ENCODE measurements at places on chromosomes 6 and 20. TPM values are rescaled to one million over a fixed set of nuclear protein-coding genes. Genes with fewer than 3 reads are reported as not detected.
A peak's percentile ranks its signal among the peaks of the same experiment; 100 is the strongest.

DNA sequence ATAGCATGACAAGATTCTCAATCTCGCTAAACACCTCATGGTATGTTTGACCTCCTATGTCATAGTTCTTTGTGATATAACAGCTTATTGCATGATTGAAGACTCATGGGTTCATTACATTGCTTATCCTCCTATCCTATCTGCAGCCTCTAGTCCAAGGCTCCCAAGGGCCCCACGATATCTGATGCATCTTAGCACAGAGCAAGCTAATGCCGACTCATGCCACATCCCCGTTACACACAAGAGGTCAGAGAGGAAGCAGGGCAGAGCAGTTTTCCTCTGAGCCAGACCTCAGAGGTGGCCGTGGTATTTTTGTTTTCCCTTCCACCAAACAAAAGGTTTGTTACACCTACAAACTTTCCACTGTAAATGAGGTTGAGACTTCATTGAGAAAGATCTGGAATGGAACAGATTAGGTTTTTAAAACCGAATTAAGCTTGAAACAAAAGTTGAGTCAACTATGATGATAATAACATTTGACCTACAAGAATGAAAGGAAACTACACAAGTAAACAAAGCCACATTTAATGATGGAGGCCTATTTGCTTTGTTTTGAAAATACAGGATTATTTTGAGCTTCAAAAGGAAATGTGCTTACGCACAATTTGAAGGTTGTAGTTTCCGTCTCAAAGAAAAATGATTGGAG is 133.9 kb upstream of the MYLIP start:
- no peaks in the 10 kb centered on the region for H3K36me3 ChIP-seq
- no peak for DNase-seq
- peaks cover 22% of the 10 kb centered on the region for H3K4me1 ChIP-seq
- no peaks in the 10 kb centered on the region for H3K27me3 ChIP-seq
- H3K27ac ChIP-seq, result peak overlapping the region; percentile 60
- H3K4me3 ChIP-seq, result peak overlapping the region; percentile 65

DNA sequence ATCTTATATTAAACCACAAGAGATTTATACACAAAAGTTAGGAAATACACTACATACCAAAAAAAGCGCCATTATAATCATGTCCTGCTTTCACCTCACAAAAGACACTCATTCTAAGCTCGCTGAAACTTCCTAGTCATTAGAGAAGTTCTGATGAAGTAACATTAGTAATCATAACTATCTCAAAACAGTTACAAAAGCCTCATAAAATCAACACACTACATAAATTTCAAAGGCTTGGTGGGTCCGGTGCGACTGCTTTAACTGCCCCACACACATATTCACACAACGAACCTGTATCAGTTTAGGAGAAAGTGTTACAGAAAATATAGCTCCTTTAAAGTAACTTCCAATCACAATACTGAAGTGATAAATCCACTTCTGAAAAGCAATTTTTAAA is 1.9 kb downstream of the PHIP start:
- peaks cover 19% of the 10 kb centered on the region for H3K4me1 ChIP-seq
- no peaks in the 10 kb centered on the region for H3K36me3 ChIP-seq
- no peak for DNase-seq

- H3K4me1 ChIP-seq, result no peaks in the 10 kb centered on the region
- no peaks in the 10 kb centered on the region for H3K36me3 ChIP-seq
- peaks cover 4% of the 10 kb centered on the region for H3K27me3 ChIP-seq
- H3K4me3 ChIP-seq, result no peak overlapping the region
These were observed 164.2 kb upstream of the AKAP12 start for GRCh38 chr6:151075527-151075926.

DNA sequence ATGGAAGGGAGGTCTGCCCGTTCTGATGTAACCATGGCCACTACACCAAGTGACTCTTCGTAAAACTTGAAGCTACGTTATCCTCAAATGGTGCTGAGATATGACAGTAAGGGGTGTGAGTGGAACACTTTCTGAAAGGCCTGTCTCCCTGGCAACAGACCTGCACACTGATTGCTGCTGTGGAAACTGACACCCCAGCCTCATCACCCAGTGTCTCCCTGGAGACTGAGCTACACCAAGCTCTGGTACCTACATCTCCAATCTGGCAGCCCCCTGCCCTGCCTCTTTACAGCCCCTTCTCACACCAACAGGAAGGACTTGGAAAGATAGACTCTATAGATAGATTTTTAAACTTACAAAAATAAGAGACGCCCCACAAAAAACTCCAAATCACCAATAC is 13.2 kb downstream of the PI16 start:
- no peak overlapping the region for H3K4me3 ChIP-seq
- no peak overlapping the region for H3K27ac ChIP-seq
- DNase-seq, result no peak
- H3K27me3 ChIP-seq, result no peaks in the 10 kb centered on the region
- peaks cover 8% of the 10 kb centered on the region for H3K36me3 ChIP-seq
- peaks cover 9% of the 10 kb centered on the region for H3K4me1 ChIP-seq

GRCh38 chr6:158078320-158078719 is 89.7 kb downstream of the SERAC1 start:
- no peaks in the 10 kb centered on the region for H3K4me1 ChIP-seq
- H3K4me3 ChIP-seq, result no peak overlapping the region
- no peaks in the 10 kb centered on the region for H3K36me3 ChIP-seq
- H3K27ac ChIP-seq, result no peak overlapping the region

PAX1 gene
- total RNA-seq, result not detected

SLC32A1 gene
- total RNA-seq, result not detected

MLN gene
- not detected for total RNA-seq

MACROD2 gene
- not detected for total RNA-seq

COL12A1 gene
- not detected for total RNA-seq

TMC2 gene
- total RNA-seq, result not detected
